ENCODE measurements at places on chromosomes 13 and 19.

DNA sequence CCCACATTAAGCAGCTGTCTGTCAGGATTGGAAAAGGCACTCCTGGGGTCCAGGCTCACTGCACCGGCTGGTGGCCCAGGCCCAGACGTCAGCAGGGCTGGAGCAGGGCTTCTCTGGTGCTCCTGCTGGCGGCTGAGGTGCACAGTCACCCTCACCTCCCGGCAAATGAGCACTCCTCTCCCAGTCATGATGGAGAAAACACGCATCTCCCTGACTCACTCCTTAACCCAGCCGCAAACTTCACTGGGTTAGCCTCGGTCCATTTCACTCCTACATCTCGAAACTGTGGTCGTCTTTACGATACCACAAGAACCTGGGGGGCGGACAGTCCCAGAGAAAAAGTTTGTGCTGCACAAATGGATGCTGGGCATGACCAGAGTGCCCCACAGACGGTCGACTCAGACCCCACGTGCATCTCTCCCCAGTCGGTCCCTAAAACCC is 3.3 kb upstream of the RASA3 start:
- DNase-seq: no peak

- no peak for DNase-seq
Measured at GRCh38 chr13:23715092-23715761, 145.0 kb downstream of the TNFRSF19 start.

DNA sequence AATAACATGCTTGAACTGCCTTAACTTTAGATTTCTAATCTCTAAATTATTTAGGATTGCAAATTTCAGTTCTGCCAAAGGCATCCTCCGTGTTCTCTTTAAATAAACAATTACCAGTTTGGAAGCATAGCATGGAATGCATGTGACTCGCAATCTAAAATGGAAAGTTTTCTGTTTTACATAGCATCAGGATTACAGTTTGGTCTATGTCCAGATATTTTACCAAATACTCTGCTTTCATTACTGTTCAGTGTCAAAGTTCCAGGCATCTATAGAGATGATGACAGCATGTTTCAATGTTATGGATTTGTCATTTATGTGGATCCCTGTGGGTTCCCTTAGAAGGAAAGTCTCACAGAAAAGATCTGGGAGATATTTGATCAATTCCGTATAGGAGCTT is 16.8 kb downstream of the FLT1 start:
- no peak for DNase-seq

DNA sequence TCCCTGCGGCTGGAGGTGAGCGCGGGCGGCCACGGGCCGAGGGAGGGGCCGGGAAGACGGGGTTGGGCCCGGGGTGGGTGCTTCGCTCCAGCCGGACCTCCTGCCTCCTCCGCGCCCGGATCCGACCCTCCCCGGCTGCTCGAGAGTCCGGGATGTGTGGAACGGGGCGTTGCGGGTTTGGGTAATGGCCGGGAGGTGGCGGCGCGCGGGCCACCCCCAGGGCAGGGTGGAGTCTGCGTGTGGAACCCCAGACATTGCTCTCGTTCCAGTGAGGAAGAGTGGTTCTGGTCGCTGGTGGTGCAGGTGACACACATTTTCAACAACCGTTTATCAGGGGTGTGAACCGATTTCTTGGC is 38.8 kb downstream of the ARHGEF7 start:
- peak; percentile 29 for DNase-seq

DNA sequence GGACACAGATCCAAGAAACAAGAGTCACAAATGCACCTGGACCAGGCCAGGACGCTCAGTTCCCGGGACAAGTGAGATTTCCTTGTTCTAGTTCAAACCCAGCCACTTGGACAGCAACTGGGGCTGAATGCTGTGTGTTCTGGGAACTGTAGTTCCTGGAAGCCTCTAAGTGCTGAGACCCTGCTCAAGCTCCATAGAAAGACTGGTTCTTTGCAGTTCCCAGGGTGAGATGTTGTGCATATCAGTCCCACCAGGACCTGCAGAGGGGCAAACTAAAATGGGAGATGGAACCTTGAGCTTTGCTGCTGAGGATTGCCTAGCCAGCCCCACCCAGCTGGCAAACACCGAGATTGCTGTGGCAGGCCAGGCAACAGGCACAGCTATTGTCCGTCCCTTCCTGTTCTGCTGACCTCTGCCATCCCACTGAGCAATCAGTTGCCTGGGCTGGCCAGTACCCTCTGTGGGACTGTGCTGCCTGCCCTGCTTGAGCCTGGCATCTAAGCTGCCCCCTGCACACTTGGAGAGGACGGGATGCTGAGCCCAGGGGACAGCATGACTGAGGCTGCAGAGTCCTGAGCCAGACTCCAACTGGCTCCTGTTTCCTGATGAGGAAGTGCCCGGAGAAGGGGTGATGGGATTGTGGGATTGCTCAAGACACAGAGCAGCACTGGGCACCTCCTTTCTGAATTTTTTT is 1.4 kb upstream of the GIPC1 start:
- no peak for DNase-seq

GRCh38 chr19:33346665-33347064 is 26.8 kb upstream of the CEBPG start:
- no peak for DNase-seq

DNA sequence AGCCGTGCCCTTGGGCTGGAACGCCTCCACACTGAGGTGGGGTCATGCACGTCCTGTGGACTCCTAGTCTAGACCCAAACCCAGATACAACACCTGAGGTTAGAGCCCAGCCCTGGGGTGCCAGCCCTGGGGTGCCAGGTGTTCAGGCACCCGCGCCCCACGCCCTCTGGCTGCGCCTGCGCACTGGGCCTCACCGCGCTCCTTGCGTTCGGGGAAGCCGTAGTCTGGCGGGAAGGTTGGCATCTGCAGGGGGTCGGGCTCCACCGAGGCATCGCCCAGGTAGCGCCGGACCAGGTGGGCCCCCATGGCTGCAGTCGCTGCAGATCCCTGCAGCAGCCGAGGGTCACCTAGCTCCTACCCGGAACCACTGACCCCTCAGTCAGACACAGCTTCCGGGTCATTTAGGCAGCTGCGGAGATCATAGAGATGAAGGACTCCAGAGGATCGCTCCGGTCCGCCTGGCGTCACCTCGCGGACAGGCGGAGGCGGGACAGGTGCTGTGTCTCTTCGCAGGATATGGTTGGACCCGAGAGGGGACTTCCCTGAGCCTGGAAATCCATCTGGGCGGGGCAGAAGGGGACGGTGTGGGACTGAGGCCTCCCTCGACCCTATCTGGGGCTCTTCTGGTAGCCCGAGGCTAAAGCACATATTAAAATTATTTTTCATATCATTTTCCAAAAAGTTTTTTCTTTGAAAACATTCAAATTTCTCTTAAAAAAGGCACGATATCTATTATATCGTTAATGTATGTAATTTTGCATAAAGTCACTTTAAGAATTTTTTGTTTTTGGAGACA is at the start of gene NDUFB7:
NDUFB7 (minus strand) TSS at position 372 of the 796 bp plus-strand sequence; CDS start at position 306, 66 bp downstream.
- DNase-seq: peak; percentile 79

GRCh38 chr13:113103646-113104045 is 1.9 kb upstream of the F7 start:
- no peak for DNase-seq

DNA sequence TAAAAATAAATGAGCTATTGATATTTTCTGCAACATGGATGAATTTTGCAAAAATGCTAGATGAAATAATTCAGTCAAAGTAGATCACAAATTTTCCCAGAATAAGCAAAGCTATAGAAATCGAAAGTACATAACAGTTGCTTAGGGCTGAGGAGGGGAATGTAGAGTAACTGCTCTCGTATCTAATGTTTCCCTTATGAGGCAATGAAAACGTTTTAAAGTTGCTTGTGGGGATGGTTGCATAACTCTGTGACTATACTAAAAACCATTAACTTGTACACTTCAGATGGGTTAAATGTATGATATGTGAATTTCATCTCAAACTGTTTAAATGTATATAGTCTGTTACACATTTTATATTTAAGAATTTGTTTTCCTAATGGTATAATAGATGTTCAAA is 231.7 kb downstream of the GGACT start:
- no peak for DNase-seq

GRCh38 chr19:16944626-16945363 is 56.0 kb downstream of the F2RL3 start:
- DNase-seq: no peak

DNA sequence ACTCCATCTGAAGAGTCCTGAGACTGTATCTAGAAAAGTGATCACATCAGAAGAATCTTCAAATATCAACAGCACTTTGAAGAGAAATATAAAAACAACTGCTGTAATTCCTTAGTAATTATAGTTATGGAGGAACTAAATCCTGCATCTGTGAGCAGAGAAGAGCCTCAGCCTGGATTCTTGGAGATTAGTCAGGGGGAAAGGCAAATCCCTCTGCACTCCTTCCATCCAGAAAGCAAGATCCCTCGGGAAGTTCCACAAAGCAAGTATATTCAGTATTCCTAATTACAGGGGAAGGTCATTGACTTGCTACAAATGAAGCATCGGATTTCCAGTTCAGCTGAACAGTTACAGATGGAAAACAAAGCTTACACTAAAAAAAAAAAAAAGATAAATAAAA is 256.6 kb upstream of the IPO5 start:
- no peak for DNase-seq

DNA sequence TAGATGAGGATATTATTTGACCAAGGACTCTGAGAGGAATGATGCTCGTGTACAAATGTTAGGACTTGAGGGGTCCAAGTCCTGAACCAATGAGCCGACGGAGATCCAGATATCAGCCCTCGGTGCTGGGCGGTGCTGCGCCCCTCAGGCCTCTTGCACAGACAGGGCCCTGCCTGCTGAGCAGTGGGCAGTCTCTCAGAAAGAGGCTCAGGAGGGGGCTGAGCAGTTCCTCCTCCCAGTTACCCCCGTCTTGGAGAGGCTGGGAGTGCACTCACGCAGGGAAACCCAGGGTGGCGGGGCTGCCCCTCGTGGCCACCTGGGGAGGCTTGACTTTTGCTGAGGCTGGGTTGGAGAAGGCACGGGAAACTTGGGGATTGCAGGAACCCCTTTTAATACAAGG is 18.4 kb downstream of the TEX29 start:
- no peak for DNase-seq

- DNase-seq: no peak
Measured at GRCh38 chr13:47215736-47216135, 318.9 kb upstream of the HTR2A start.

DNA sequence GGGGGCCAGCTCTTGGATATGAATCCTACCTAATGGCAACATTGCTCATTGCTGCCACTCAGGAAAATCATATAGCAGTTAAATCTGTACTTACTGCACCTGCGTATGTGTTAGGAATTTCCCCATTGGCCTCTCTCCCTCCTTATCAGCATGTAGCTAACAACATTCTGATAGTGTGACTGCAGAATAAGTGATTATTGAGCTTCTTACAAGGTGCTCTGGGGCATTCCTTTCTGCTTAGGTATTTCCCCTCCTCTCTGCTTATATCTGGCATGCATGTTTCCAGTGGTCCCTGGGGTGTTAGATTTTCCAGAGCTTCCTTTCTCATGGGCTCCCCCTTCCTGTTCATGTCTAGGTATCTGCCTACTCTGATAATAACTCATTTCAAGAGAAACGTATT is 414.1 kb upstream of the SLITRK1 start:
- no peak for DNase-seq

GRCh38 chr13:94234738-94235137 is 244.7 kb downstream of the DCT start:
- DNase-seq: no peak

DNA sequence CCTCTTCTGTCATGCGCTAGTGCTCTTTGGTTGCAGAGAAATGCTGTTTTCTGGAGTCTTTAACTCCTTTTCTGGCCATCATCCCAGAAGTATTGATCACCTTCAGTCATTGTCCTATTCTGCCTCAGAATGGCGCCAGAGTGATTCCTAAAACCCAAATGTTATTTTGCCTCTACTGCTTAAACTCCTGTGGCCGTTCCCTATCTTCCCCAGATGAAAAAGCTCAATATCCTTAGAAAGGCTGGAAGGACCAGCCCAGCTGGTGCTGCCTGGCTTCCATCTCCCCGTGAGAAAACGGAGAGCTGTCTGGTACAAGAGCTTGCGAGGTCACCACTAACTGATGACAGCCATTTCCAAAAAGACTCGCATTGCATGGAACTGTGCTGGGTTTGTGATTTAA is 179.1 kb downstream of the RBM26 start:
- no peak for DNase-seq

DNA sequence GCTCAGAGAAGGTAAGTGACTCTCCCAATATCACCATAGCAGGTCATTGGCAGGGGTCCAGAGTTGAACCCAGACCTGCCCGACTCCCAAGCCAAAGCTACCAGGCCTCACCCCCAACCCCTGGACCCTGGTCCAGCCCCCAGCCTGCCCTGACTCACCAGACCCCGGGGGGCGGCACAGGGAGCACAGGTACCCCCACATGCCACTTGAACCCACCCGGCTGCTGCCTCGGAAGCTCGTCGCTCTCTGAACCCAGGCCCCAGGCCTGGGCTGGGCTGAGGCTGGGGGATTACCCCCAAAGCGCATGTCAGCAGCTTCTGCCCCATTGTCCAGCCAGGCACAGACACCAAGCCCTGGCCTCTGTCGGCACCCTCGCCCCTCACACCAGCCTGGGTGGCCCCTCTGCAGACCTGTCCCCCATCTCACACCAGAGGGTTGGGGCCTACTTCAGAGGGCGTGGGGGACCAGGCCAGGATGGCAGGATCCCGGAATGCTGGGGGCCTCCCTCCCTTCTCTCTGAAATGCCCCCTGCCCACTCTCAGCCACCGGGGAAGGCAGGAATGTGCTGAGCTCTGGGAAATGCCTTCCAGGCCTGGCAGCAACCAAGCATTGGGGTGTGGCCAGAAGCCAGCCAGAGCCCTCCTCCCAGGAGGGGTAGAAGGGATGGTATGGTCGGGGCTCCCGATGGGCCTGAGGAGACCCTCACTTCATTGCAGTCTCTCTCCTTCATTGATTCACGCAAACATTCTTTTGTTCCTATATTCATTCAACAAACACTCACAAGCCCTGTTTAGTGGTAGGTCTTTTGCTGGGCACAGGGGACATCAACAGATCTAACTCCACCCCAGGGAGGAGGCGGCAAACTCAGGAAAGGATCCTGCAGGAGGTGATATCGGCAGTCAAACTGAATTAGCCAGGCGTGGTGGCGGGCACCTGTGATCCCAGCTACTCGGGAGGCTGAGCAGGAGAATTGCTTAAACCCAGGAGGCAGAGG is 1.7 kb upstream of the PRX start:
- no peak for DNase-seq

DNA sequence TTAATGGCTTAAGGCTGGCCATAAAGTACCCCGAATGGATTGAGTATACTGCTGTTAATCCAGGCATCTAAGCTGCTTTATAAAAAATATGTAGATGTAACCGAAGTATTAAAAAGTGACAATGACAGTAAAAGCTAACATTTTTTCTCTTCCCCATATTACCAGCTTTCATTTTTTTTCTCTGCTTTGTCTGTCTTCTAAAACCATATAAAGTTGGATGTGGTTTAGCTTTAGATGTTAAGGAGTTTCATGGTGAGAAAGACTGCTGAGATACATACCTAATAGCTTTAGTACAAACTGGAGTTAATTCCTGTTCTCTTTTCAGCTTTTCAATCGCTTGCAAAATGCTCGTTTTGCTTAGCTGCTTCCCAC is 838 bp downstream of the AKAP11 start:
- DNase-seq: no peak

DNA sequence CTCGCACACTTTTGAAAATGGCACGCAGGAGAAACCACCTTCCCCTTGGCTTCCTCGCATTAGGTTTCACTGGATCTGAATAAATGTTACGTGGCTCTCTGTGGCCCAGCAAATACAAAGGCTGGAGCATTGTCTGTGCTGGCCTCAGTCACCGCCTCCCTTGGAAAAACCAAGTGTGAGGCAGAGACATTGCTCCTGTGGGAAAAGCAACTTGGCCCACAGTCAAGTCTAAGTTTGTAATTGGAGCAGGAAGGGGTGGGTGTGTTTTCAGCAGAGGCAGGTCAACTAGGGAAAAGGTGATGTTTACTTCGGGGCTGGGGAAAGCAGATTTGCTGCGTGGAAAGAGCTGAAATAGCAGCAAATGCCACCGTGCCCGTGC is 101.6 kb downstream of the IRS2 start:
- no peak for DNase-seq
